Upper lobe of left lung (tissue), 6 donors: ENCODE measurements at places on chromosomes 2 and 18.

GRCh38 chr18:6056171-6056910 is 161.0 kb upstream of the TMEM200C start:
- DNase-seq = no peak

GRCh38 chr2:138757384-138757783 is 22.8 kb downstream of the NXPH2 start:
- DNase-seq = no peak

GRCh38 chr18:63137999-63138435 is 181.6 kb downstream of the BCL2 start:
- peak; percentile 31 for DNase-seq

DNA sequence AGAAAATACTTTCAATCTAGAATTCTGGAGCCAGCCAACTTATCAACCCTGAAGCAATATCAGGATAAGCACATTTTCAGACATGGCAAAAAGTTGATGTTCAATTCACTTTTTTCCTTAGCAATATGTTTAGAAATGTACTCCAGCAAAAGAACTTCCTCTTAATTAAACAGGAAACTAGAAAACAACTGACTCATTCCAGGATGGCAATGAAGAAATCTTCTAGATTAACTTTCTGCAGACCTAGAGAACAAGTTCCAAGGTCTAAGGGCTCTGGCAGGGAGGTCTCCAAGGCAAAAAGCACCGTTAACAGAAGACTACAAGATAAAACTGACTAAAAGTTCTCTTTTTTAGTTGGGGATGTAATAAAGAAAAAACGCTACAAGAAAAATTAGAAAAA is 69.2 kb upstream of the VWC2L start:
- no peak for DNase-seq

GRCh38 chr2:232544674-232545073 is 5.2 kb downstream of the CHRNG start:
- no peak for DNase-seq

- no peak for DNase-seq
These were observed 89.5 kb downstream of the ZFP36L2 start for GRCh38 chr2:43136876-43137275.

GRCh38 chr18:8011361-8011760 is 444.2 kb downstream of the PTPRM start:
- DNase-seq = no peak

GRCh38 chr2:9830685-9831410 is 12.4 kb upstream of the TAF1B start:
- DNase-seq = peak; percentile 50

- DNase-seq = no peak
These were observed 55.7 kb upstream of the CYP1B1 start for GRCh38 chr2:38131676-38132075.

GRCh38 chr2:128632501-128632800 is 313.8 kb upstream of the HS6ST1 start:
- DNase-seq = no peak

GRCh38 chr18:3665780-3666525 is 216.0 kb downstream of the TGIF1 start:
- DNase-seq = no peak

DNA sequence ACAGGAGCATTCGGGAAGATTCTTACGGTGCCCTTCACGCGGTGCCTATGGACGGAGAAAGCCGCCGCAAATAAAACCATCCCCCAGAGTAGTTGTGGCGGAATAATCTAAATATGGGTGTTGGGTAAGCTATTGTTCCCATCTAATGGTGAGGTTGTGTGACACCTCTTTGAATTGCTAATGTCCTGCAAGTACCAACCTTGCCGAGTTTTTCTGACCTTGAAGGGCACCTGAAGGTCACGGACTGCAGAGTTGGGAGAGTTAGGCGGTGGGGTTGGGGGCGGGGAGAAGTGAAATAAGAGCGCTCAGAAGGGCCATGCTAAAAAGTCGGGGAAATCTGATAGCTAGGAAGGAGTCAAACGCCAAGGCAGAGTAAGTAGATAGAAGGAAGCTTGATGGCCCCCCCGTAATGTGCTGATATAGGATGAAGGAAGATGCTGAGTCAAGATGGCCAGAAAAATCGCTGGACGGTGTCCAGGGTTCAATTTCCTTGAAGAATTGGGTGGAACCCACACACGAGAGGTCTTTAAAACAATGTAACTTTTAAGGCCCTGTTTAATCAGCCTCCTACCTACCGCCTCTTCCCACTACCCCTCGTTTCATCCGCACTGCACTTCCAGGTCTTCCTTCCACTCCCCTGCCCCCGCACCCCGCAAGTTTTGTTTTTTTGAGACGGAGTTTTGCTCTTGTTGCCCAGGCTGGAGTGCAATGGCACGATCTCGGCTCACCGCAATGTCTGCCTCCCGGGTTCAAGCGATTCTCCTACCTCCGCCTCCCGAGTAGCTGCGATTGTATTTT is 600 bp downstream of the KATNAL2 start:
- no peak for DNase-seq

DNA sequence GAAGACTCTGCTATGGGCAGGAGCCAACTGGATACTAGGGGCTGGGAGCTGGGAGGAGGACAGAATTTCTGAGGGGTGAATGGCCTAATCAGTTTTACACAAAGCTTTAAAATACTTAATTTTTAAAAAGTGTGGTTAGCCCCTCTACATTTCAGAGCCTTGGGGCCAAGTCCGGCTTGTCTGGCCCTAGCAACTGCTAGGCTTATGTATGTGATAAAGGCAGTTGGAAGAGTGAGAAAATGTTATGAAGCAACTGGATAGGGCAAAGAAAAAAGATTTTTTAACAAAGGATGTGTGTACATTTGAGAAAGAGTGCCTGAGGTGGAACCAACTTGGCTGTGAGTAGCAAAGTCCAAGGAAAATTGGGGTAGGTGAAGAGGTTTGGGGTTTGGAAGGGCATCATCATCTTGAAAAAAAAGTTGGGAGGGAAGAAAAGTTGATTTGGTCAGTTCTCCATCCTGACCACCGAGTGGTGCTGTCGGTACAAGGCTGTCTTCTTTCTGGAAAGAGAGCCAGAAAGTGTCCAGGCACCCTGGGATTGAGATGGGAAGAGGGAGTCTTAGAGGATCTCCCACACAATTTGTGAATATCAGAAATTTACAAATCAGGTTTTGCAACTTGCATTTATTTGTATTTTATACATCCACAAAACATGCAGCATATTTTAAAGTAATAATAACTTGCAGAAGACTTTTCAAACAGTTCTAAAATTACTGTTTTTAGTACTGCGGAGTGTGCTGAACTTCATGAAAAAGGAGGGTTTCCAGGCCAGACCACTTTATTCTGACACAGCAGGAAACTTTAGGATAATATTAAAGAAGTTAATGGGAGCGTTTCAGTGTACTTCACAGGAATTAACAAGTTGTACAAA is 10.5 kb upstream of the CDK15 start:
- no peak for DNase-seq

DNA sequence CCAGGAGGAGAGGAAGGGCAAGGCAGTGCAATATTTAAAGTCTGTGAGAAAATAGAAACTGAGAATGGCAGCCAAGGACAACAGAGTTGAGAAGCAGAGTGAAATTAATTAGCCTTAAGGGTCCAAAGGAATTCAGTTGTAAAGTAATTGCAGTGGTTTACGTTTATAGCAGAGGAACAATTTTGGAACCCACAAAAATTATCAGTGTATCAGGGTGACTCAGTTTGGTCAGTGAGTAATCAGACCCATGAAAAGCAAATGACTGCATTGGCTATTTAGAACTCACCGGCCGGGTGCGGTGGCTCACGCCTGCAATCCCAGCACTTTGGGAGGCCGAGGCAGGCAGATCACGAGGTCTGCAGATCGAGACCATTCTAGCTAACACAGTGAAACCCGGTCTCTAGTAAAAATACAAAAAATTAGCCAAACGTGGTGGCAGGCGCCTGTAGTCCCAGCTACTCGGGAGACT is 245.8 kb upstream of the SLC39A10 start:
- no peak for DNase-seq

DNA sequence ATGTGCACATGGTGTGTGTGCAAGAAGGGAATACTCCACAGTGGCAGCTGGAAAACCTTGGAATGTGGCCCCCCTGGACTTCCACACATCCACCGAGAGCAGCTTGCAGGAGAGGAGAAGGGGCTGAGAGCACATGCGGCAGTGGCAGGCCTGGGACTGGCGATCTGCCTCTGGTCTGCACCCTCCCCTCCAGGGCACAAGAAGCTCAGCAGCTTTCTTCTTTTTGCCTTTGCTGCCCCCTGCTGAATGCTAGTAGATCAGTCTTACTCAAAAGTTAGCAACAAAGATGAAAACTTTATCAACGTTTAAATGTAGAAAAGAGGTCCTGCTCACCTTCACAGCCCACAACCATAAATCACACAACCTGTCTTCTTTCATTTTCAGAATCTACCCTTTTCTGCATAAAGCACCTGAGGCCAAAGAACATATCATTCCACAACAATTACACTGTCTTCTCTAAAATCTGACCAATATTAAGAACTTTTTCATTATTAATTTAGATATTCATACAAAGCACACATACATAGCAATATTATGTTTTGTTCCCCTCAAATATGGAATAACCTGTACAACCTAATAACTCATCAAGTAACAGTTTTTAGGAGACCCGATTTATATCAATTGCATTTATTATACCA is 34.6 kb downstream of the TGFBRAP1 start:
- DNase-seq = no peak

- DNase-seq = no peak
These were observed 21.9 kb downstream of the PPP4R3B start for GRCh38 chr2:55595536-55595935.

GRCh38 chr18:8813611-8814010 is 108.3 kb downstream of the MTCL1 start:
- DNase-seq = no peak

GRCh38 chr2:65366595-65367125 is 65.7 kb downstream of the SPRED2 start:
- peak; percentile 53 for DNase-seq

DNA sequence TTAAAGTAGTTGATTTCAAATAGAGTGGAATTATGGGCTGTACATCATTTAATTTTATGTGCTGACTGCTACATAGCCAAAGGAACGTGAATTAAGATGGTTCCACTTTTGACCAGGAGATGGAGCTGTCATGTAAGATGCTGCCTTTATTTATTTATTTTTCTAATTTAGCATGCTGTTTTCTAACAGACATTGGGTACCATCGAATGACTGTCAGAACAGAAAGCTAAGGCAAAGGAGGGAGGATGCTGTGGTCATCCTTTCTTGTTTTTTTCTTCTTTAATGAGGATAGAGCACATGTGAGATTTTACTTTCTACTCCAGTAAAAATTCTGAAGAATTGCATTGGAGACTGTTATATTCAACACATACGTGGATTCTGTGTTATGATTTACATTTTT is at the start of gene SCN2A:
Gene SCN2A (plus strand): TSS at position 185 of the 400 bp plus-strand sequence. CDS start 56,410 bp downstream, outside the sequence.
- DNase-seq = no peak

DNA sequence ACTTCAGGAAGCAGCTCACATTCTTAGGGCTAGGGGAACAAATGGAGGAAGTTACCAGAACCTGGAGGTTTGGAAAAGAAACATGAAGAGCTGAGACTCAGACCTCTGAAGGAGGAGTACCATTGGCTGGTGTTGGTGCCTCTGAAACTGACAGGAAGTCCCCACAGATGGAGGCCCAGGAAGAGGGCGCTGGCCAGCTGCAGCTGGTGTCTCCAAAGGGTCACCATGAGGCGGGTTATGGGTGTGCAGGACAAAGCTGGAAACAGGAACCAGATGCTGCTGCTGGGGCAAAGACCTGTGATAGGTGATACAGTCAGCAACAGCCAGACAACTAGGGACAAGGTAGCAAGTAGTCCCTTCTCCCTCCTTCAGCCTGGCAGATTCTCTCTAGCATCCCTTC is 136.5 kb upstream of the SERPINE2 start:
- no peak for DNase-seq

- DNase-seq = no peak
These were observed 57.1 kb upstream of the ODC1 start for GRCh38 chr2:10504994-10505820.

- no peak for DNase-seq
These were observed 713.7 kb downstream of the TSN start for GRCh38 chr2:122469147-122469546.

GRCh38 chr2:110869472-110870446 is 137.4 kb downstream of the ACOXL start:
- DNase-seq = no peak

- peak; percentile 1 for DNase-seq
These were observed 72.6 kb downstream of the ALK start for GRCh38 chr2:29848566-29849310.

- DNase-seq = no peak
These were observed 1289.2 kb downstream of the DSC3 start for GRCh38 chr18:29753379-29753778.

- peak; percentile 43 for DNase-seq
These were observed 392.7 kb upstream of the SLC8A1 start for GRCh38 chr2:40844353-40845277.

DNA sequence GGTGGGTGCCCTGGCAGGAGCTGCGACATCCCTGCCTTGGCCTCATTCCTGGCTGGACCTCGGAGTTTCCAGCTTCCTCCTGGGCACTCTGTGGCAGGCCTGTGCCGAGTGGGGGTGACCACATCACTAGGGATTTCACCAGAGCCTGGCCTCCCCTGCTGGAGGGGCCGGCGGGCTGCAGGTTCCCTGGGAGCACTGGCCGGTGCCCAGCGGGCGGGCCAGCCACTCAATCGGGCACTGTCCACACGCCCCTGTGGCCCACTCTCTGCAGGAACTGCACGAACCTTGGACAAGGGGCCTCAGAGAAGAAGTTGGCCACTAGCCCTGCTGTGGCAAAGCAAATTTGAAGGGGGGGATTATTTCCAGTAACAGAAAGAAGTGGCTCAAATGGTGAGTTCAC is 110.7 kb upstream of the APCDD1 start:
- peak; percentile 70 for DNase-seq

- no peak for DNase-seq
These were observed 325.0 kb upstream of the PKDCC start for GRCh38 chr2:41722668-41723369.

- DNase-seq = no peak
These were observed 16.2 kb upstream of the MAPRE2 start for GRCh38 chr18:35024965-35025364.

- DNase-seq = no peak
These were observed 185.8 kb upstream of the ARL4C start for GRCh38 chr2:234682492-234683228.

DNA sequence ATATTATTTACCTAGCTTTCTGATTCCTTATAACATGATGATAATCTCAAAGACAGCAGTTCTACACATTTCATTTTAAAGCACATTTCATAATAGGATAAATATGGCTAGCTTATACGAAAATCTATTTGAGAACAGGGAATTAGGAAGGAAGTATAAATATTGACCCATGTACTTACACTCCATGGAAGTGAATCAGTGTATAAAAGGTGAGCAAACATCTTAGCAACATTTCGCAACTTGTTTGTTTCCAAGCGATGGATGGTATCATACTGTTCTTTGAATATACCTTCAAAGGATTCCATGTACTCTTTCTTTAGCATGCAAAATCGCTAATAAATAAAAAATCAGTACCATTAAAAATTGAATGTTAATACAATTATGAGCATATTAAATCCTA is 53.1 kb downstream of the CWC22 start:
- DNase-seq = no peak

DNA sequence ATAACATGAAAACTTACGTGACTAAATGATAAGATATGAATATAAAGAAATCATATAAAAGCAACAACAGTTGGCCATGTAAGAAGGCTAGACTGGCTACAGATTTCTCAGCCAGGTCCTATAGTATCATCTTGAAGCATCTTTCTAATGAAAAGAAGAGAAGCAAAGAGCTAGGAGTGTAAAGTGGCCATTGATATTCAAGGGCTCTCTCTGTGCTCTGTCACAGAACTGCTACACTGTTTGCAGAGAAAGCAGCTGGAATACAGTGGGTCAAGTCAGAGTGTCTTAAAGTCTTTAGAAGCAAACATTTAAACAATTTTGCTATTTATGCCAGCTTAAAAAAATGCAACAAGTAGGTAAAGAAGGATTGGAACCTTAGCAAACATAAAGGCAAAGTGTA is 118.8 kb downstream of the SCN9A start:
- no peak for DNase-seq
